ENCODE measurements at places on chromosomes 2 and 18.

GRCh38 chr2:166357068-166357949 is 18.4 kb downstream of the SCN9A start:
- DNase-seq: no peak

GRCh38 chr2:24832073-24832461 is 38.8 kb downstream of the CENPO start:
- DNase-seq: no peak

- no peak for DNase-seq
These were observed 480.3 kb downstream of the MEIS1 start for GRCh38 chr2:66915237-66915636.

- DNase-seq: no peak
These were observed 4.1 kb downstream of the BCL11A start for GRCh38 chr2:60549238-60549927.

All from GF-D8 (cell line).